ENCODE measurements at places on chromosomes 4 and X.

- no peak for DNase-seq
Measured at GRCh38 chr4:6755088-6755753, 27.3 kb upstream of the KIAA0232 start.

GRCh38 chr4:169359961-169360360, 89.2 kb upstream of the SH3RF1 start:
- DNase-seq = no peak

DNA sequence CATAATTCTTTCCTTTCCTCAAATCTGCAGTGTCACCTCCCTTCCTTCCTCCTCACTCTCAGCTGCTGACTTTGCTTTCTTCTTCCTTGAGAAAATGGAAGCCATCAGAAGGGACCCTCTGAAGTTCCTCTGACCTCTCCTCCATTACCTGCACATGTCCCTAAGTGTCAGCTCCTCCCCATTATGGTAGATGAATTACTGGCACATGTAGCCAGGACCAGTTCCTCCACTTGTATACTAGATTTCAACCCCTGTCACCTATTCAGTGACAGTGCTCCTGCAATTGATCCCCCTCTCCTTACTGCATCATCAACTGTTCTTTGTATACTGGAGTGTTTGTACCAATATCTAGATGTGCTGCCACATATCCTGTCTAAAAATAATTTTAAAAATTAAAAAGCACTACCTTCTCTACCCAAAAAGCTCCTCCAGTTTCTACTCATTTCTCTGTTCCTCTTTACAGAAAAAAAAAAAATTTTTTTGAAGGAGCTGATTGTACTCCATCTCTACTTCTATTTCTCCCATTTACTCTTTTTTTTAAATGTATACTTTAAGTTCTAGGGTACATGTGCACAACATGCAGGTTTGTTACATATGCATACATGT, 78.6 kb downstream of the CLCN5 start:
- no peak for DNase-seq

DNA sequence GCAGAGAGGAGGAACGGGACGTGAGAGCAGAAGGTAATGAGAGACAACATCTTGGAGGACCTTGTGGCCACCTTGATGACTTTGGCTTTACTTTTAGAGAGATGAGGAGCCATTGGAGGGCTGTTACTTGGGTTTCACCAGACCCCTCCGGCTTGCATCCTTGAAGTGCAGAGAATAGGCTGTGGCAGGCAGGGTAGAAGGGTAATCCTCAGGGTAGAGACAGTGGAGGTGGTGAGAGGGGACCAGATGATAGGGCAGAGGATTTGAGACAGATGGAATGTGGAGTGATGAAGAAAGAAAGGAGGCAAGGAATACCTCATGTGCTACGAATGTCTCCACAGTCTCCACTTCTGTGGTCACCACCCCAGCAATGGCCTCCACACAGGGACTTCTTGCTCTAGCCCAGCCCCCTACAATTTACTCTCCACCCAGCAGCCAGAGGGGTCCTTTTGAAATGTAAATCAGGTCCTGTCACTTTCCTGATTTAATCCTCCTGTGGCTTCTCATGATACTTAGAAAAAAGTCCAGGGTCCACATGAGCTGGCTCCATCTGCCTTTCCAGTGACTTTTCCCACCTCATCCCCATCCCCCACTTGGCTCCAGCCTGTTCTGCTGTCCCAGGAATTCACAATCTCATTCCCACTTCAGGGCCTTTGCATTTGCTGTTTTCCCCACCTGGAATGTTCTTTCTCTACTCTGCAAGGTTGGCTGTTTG, 115.0 kb downstream of the PJA1 start:
- no peak for DNase-seq

DNA sequence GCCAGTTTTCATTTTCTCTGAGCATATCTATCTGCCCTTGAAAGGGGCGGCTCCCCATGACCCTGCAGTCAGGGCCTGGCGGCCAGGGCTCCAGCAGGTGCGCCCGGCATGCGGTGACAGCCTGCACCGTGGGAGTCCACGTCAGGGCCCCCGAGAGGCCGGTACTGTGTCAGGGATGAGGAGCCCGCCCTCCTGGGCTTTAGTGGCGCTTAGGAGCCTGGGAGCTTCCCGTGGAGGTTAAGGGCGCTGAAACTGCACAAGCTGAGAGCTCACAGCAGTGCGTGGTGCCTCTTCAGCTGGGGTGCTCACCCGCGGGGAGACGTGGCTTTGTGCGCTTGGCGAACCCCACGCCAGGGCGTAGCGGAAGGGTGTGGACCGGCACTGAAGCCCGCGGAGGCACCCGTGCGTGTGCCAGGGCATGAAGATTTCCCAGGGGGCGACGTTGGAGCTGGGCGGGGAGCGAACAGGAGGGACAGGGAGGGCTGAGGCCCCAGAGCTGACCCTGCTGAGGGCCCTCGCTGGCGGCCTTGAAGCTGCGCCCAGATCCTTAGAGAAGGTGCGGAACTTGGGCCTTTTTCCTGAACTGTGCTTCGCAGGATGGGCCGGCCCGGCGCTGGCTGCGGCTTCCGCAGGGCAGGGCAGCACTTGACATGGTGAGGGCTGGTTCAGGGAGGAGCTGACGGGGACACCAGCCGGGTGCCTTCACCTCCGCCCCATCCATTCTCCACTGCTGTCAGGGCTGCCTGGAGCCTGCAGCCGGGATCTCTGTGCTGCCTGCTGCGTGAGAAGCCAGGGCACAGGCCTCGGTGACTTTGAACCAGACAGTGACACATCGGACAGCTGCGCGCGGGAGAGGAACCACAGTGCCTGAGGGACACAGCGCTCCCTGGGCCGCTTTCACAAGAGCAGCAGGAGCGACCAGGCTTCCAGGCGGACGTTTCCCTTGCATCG, 32.9 kb downstream of the HTT-AS start:
- peak; percentile 70 for DNase-seq

- DNase-seq = no peak
Measured at GRCh38 chr4:148793221-148793620, 351.0 kb upstream of the NR3C2 start.

DNA sequence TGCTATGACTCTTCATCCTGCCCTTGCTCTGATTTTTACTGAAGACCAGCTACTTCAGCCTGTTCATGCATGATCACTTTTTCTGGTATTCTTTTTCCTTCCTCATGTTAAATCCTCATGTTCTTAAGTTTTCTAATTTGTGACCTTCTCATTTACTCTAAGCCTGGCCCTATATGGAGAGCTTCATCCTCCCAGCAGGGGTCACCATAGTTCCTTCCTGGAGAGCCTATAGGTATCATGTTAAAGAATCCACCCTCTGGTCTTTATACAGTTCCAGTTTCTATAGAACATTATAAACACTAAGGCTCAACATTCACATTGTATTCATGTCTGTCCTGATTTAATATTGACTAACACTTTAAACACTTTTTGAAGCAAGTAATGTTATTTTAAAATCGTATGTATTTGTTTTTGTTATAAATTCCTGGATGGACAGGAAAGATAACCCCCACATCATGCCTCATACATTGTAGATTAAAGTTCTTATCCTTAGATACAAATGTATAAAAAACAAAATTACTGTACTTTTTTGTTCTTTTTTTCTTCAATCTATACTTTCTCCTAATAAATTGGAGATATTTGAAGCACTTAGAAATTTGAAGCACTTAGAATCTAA, 53.8 kb upstream of the OTUD4 start:
- DNase-seq = peak; percentile 65

DNA sequence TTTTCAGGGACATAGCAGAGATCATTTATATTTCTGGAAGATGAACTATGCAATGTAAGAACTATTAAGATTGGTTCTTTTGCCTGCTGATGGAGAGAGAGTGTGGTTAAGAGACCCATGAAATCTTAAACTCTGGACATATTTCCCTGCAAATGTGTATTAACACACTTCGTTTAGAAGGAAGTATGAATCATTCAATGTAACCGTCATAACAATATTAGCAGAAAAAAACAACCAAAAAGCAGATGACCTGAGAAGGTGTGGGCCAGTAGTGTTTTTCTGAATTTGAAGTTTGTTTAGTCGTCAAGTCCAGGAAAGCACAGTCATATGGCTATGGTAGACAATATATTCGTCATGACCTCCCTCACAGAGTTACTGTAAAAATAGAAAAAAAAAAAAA, 2.5 kb upstream of the TMPRSS11D start:
- no peak for DNase-seq
